NCI-H2171 (cell line): ENCODE measurements at places on chromosomes 1 and 21.

- no peak for DNase-seq
These were observed 146.4 kb downstream of the PRDM16 start for GRCh38 chr1:3215198-3216014.

- DNase-seq, result no peak
These were observed 45.0 kb upstream of the SLC35F3 start for GRCh38 chr1:233859446-233859845.

GRCh38 chr21:28066596-28067387, 925.9 kb downstream of the LTN1 start:
- DNase-seq, result no peak

- no peak for DNase-seq
These were observed 1.4 kb downstream of the PPM1J start for GRCh38 chr1:112713466-112714312.

GRCh38 chr1:183180634-183181056, 5.4 kb upstream of the LAMC2 start:
- DNase-seq, result no peak
